ENCODE measurements at places on chromosomes 11 and 22.

DNA sequence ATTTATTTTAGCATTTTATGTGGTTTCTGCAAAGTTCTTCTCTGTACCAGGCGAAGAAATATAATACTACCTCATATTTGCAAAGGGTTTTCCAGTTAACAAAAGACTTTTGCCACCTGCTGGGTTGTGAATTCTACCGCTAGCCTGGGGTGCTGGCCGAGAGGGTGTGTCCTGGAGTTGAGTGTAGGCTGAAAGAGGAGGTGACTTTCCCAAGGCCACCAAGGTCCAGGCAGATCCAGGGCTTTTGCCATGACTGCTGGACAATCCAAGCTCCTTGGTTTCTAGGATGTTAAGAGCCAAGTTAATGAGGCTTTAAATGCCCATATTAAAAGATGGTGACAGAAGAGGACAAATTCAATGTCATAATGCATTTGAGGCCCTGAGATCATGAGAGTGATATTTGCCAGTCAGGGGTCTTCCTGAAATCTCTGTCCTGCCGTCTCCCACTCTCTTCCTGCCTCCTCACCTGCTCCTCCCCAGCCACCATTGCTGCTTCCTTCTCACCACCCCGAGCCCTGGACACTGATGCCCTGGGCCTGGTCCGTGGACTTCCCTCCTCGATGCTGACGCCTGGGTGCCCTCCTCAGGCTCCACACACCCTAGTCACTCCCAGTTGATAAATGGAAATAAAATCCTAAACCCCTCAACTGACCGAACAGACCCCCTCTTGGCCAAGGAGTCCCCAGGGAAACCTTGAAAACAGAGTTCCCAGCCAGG lies 825.6 kb downstream of the TBC1D22A start:
- DNase-seq, result no peak

DNA sequence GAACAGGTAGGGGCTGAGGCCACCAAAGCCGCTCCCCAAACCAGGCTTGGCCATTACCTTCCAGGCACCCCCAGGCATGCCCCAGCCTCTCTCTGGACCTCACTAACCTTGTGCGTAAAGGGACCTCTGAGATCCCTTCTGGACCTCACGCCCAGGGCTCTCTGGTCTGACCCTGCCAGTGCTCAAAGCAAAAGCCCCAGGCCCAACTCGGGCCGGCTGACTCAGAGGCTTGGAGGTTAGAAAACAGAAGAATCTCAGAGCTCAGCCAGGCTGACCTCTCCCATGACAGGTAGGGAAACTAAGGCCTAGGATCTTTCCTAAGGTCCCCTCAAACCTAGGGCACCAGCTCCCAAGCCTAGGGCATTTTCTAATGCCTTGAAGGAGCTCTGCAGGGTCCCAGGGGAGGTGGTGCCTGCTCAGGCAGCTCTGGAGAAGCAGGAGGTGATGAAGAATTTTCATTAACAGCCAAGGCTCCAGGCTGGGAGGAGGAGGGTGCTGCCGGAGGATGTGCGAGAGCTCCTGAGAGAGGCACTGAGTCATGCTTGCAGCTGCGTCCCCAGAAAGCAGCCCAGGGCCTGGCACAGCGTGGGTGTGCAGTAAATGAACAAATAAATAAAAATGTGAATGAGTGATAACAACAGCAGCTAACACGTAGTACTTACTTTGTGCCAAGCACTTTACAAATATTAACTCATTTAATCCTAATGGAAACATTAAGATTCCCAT lies 25.6 kb downstream of the ARRB1 start:
- peak; percentile 54 for DNase-seq

GRCh38 chr11:111605681-111606080 lies 3.4 kb downstream of the SIK2 start:
- DNase-seq, result no peak

DNA sequence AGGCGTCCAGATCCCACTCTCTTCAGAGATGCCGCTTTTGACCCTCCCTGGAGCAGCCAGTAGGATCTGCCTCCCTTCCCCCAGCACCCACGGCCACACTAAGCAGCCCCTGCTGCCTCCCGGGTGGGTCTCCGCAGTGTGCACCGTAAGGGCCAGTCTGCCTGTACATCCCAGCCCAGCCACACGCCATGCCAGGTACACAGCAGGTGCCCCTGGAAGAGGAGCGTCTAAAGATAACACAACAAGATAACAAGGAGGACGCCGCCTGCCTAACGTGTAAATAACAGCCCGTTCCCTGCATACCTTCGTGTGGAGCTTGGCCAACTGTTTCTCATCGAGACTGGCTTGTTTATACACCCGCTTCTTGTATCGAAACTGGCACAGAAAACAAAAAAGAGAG lies 139.4 kb downstream of the SHANK2 start:
- no peak for DNase-seq
